ENCODE measurements at places on chromosomes 16 and 17. TPM values are rescaled to one million over a fixed set of nuclear protein-coding genes. Genes with fewer than 3 reads are reported as not detected.
A peak's percentile ranks its signal among the peaks of the same experiment; 100 is the strongest.

- DNase-seq: peak; percentile 62
These were observed 7.4 kb downstream of the RNF112 start for GRCh38 chr17:19418251-19418992.

DNA sequence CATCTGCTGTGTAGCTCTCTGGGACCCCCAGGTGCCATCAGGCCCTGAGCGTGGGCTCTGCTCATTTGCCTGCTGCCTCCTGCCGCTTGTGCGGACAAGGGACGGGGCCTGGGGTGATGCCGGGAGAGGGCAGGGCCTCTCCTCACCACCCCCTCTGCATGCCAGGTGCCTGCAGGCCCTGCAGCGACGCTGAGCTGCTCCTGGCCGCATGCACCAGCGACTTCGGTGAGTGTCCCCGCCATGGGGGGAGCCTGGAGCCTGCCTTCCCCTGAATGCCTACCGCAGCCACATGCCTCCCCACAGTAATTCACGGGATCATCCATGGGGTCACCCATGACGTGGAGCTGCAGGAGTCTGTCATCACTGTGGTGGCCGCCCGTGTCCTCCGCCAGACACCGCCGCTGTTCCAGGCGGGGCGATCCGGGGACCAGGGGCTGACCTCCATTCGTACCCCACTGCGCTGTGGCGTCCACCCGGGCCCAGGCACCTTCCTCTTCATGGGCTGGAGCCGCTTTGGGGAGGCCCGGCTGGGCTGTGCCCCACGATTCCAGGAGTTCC is 1.9 kb downstream of the METRN start:
- DNase-seq: no peak

DNA sequence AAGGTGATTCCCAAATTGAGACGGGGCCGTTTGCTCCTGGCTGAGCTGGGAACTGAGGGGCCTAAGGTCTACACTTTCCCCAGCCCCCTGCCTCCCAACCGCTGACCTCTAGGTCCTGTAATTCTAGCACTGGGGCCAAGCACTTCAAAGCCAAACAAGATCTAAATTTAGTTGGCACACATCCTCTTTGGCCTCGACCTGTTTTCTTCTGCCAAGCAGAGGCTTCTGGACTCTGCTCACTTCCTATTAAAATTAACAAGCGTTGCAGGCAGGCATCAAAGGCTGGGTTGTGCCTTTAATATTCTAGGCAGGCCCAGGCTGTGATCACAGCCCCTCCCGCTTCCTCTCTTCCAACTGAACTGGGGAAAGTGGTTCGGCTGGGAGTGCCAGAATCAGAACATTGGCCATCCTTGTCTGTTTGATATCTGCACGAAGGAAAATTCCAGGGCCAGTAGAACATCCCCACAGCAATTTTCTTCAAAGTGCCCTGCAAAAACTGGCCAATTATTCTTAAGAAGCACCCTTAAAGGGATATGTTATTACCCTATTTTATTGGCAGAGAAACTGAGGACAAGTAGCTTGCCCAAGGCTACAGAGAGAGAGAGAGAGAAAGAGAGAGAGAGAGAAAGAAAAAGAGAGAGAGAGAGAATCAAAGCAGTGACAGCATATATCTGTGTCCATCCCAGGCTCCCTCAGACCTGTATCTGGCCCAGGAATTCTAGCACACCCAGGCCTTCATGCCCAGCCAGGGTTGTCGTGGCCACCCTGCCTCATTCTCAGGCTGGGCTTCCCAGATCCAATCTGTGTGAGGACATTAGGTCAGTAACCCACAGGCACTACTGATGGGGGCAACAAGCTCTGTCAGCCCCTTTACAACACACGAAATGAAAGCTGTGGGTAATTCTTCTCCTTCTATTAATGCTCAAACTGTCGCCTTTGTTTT is 12.8 kb upstream of the MT4 start:
- no peak for DNase-seq

The RNU2-1 gene
- total RNA-seq: not detected

The ZNF646 gene
- total RNA-seq: 6.8 TPM
